ENCODE measurements at places on chromosomes 12 and 14.

- no peak for DNase-seq
Measured at GRCh38 chr12:67068204-67068731, 200.9 kb upstream of the CAND1 start.

DNA sequence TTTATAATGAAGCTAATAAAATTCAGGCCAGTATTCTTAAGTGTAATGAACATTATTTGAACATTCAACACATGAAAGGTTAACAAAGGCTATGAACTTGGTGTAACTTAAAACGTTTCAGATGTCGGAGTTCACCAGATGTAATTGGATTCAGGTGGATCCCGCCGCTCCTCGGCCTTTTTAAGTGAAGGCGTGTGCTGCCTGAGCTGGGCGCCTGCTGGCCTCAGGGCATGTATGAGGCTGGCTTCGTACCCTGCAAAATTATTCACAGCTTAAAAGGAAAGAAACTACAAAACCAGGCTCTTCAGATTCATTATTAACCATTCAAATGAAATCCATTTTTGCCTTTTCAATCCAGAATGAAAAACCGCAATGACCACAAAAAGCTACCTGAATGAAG lies 69.9 kb downstream of the WIF1 start:
- no peak for DNase-seq

GRCh38 chr14:93045211-93045674 lies 70.5 kb downstream of the ITPK1 start:
- no peak for DNase-seq

- no peak for DNase-seq
Measured at GRCh38 chr14:48584031-48584430, 908.6 kb upstream of the MDGA2 start.

- no peak for DNase-seq
Measured at GRCh38 chr14:49977126-49977841, 84.4 kb downstream of the ARF6 start.

DNA sequence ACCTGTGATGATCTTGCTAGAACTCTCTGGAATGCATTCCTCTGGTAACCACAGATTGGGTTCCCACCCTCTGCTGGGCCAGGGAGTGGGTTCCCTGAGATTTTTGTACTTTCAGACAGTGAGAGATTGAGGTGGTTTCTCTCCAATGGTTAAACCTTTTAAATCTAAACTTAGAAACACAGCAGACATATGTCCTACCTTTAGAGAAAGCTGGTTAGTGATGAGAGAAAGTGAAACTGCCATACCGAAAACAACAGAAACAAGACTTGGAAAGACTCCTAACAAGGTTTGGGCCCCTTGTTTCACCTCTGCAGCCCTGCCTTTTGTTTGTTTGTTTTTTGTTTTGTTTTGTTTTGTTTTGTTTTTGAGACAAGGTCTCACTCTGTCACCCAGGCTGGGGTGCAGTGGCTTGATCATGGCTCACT lies 9.7 kb upstream of the SGPP1 start:
- DNase-seq, result no peak

- DNase-seq, result no peak
Measured at GRCh38 chr12:54622463-54623183, 12.1 kb downstream of the LACRT start.

DNA sequence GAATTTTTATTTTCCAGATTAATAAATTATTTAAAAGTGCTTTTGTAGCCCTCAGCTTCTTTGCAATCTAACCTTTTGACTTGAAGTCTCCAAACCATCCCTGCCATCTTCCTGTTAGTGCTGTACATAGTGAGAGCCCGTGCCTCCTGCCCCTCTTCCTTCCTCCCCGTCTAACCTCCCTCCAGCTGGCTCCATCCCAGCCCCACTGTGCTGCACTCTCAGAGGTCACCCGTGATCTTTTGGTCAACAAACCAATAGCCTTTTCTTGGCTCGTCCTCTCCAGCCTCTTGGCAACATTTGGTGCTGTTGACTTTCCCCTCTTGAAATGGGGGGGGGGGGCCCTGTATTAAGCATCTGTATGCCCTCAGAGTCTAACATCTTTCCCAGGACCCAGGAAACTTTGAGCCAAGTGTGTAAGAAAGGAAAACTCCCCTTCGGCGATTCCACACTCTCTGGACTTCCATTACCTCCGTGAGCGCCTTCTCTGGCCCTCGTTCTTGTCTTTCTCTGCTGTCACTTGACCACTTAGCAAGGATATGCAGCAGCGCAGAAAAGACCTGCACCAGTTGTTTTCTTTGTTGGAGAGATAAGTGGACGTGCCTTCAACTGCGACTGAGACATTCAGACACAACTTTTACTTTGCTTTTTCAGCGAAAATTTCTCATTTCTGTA lies 44.1 kb downstream of the FBXW8 start:
- DNase-seq, result no peak

DNA sequence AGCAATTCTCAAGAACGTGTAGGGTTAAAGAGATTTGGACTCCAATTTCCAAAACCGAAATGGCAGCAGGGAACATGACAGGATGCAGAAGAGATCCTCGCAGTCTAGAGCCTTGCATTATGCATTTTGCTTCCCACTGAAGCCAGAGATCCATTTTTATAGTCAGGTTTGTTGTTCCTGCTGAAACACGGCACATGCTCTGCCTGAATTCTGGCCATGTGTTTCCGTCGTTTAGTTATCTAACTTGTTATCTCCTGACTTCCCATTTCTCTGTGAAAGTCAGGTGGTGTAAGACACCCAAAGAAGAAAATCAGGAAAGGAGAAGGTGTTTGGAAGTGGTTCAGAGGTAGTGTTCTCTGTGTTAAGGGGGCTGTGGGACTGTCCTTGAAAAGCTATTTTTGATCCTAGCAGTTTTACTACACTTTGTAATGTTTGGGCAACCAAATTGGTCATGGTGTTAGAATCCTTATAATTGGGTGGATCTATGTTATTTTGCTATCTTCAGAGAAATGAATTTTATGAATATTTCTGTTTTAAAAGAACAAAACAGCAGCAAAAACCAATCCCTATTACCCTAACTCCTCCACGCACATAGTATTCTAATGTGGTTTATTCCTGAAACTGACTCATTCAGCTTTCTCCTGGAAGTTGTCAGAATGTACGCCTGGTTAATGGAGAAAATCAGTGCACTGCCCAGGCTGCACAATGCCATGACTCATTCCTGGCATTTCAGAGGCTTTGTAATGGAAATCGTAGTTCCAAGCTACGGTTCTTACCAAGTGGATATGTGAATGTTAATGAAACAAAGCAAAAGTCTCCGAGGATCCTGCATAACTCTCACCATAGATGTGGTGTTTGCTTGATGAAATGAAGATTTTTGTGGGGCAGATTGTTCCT lies 110.1 kb downstream of the SAMD4A start:
- no peak for DNase-seq

DNA sequence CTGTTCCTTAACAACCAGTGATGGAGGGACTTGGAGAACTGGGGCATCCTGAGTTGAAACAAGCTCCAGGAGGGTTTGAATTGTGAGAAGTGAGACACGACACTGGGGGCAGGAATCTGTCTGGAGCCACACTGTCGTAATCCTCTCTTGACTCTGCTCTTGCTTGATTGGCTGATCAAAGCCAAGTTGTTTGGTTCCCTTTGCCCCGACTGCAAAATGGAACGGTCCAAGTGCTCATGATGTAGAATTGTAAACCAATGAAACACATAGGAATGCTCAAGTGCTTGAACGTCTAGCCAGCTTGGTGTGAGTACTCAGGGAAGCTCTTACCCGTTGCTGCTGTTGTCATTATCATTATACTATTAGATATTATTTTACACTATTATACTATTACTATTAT lies 98.1 kb downstream of the TMEM132C start:
- DNase-seq, result no peak
